ENCODE measurements at places on chromosomes 2 and 18.

DNA sequence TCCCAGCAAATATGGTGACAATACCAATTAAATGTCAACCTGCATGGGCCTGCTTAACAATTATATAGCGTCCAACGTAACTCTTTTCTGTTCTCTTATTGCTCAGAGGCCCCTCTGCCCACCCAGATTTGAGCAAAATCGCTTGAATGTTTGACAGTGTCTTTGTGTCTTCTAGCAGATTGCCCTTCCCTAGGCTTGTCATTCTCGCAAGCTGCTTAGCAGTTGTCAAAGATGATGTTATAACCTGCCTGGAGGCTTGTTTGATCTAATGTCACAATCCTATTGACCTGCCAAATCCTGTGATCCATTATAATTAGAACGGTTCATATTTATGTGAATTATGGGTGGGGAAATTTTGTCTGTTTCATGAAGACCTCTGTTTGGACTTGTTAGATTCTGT, 108.8 kb downstream of the FARSB start:
- DNase-seq, result no peak

DNA sequence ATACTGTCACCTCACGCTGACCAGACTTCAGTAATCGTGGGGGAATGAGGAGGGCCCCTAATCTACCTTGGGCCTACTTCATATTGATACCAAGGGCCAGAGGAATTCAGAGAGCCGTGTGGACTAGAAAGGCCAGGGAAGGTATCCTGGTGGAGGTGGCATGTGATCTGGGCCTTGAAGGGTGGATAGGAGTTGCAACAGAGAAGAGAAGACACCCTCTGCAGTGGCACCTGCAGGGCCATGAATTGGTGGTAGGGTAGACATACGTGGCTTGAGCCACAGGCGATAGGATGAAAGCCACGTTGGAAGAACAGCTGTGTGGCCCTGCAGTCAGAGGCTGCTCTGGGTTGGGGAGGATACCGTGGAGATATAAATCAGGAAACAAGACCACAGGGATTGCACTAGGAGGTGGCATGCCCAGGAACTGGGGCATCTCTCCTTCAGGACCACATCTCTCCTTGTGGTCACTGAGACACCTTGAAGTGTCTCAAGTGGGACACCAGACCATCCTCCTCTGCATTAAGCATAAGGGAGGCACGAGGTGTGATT, 141.4 kb downstream of the CYP26B1 start:
- no peak for DNase-seq

- no peak for DNase-seq
Measured at GRCh38 chr2:29583104-29583503, 338.3 kb downstream of the ALK start.

- DNase-seq, result peak; percentile 77
Measured at GRCh38 chr2:127083819-127084503, 23.0 kb downstream of the BIN1 start.

DNA sequence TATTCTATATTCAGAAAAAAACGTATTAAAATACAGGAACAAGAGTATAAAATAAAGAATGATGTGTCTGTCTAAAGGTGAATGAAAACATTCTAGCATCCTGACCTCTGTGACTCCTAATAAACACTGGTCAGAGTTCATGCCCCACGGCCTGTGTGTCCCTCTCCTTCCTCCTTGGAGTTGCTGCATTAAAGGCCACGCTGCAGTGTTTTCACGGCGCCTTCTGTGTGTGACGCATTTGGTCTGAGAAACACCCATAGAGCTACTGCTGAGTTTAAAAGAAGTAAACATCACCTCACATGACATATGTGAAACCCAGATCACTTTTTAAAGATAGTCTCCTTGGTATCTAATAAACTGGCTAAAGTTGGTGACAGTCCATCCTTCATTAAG, 90.5 kb downstream of the ITGB1BP1 start:
- no peak for DNase-seq

GRCh38 chr18:48363175-48363574, 46.0 kb downstream of the ZBTB7C start:
- no peak for DNase-seq

DNA sequence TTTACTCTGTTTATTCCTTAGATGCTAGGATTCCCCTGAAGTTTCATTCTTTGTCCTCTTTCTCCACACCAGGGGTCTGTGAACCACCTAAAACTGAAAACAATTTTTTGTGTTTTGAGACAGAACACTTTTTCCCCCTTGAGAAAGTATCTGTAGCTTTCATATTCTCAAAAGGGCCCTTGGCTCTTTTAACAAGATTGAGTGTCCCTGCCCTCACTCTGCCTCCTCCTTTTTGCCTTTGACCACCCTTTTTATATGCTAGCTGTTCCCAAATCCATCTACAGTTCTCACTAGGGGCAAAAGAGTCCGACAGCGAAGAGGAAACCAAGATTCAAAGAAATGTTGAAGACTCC, 883 bp upstream of the EHBP1 start:
- no peak for DNase-seq

DNA sequence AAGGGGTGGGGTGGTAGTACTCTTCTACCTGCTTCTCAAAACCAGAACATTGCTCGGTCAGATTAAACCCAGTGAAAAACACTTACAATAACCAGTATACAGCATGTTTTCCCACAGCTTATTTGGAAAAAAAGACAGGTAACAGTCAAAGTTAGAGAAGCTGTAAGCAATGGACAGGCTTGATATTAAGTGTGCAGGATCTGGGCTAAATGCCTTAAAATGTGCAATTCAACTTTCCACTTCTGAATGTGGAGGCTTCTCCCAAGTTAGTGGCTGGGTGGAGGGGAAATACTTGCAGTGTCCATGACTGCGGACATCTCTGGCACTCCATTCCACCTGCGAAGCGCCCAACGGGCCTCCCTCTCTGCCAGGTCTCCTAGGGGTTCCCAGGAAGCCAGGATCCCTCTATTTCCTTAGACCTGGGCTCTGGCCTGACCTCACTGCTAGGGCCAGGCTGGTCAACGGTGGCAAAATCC, 5.3 kb downstream of the ZEB2 start:
- DNase-seq, result peak; percentile 41

- DNase-seq, result no peak
Measured at GRCh38 chr2:43399515-43400264, 173.3 kb upstream of the ZFP36L2 start.

- DNase-seq, result no peak
Measured at GRCh38 chr2:235904585-235904931, 263.6 kb downstream of the GBX2 start.

DNA sequence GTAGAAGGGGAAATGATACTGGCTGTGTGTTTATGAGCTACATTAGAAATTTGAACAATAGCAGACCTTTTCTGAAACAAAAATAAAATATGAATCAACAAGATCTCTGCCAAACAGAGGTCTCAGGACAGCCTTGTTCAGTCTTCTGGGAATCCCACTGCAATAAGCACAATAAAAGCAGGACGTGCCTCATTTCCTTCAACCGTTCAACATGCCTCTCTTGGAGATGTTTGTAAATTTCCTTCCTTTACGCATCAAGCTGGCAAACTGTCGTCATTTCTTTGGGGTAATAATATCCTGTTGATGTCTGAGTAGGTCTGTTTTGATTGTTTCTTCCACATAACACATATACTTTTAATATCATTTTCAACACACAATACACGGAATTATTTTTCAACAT, 77.2 kb downstream of the TCF4 start:
- DNase-seq, result peak; percentile 62

GRCh38 chr2:68807821-68808266, 63.4 kb downstream of the BMP10 start:
- DNase-seq, result no peak

Measured in muscle of arm (tissue), 14 donors.